ENCODE measurements at places on chromosomes 1 and 21.

GRCh38 chr21:30881480-30881879 lies at the start of gene KRTAP11-1:
KRTAP11-1 (minus strand) TSS chr21:30881580; CDS start chr21:30881524, 56 bp downstream.
- no peak for DNase-seq

DNA sequence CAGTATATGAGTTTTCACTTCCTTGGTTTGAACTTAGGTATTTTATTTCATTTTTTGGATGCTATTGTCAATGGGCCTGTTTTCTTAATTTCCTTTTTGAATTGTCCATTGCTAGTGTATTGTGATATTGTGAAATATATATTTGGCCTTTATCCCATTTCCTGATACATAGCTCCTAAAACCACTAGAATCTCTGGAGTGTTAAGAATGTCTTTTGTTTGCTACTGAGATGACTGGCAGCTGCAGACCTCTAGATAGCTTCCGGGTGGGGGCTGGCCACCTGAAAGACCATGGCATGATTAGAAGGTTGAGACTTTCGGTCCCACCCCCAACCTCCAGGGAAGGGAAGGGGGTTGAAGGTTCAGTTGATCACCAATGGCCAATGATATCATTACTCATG lies 245.4 kb downstream of the KCNJ6 start:
- DNase-seq, result no peak

DNA sequence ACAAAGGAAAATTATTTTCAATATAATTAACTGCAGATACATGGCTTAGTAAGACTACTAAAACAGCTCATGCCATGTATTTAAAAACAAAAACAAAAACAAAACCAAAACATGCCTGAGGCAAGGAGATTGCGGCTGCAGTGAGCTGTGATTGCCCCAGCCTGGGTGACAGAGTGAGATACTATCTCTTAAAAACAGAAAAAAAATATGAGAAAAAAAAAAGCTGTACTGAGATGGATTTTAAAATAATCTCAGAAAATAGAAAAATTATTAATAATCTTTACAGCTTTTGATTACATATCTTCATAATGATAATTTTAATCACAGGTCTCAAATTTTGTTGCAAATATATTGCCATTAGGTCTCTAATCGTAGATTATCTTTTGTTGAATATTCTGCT lies 24.0 kb upstream of the LIN9 start:
- DNase-seq, result no peak

DNA sequence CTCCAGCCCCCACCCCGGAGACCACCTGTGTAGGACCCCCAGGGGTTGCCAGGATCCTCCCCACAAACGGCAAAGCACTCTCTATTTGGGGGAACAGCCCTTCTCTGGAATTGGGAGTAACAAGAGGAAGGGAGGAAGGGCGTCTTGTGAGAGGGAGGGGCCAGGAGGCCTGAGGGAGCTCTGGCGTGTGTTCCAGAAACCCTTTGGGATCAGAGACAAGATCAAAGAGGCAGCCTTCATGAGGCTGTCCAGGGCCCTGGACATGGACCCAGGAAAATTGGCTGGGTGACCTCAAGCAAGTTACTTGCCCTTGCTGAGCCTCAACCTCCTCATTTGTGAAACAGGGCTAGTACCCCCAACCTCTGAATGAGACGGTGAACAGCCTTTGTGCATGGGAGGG lies 18.1 kb upstream of the ECE1 start:
- DNase-seq, result no peak

GRCh38 chr1:20154301-20154831 lies 15.2 kb downstream of the PLA2G2F start:
- DNase-seq, result no peak

All from SK-N-MC (cell line).